Stimulated activated CD8-positive, alpha-beta memory T cell treated with anti-CD3 and anti-CD28 coated beads, Interleukin-4, amount 100 ng/mL, for 24 hours (primary cell): ENCODE measurements at places on chromosomes 7 and 10.

- DNase-seq: no peak
These were observed 299.6 kb upstream of the SP4 start for GRCh38 chr7:21128062-21128817.

DNA sequence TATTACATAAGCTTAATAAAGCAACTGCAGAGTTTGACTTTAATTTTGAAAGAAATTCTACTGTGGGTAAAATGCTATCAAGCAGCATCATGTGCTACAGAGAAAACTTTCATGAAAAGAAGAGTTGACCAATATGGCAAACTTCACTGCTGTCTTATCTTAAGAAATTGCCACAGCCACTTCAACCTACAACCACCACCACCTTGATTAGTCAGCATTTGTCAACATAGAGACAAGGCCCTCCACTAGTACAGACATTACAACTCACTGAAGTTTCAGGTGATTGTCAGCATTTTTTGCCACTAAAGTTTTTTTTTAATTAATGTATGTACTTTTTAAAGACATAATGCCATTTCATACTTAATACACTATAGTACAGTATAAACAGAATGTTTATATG lies 350.3 kb downstream of the HPSE2 start:
- DNase-seq: no peak

DNA sequence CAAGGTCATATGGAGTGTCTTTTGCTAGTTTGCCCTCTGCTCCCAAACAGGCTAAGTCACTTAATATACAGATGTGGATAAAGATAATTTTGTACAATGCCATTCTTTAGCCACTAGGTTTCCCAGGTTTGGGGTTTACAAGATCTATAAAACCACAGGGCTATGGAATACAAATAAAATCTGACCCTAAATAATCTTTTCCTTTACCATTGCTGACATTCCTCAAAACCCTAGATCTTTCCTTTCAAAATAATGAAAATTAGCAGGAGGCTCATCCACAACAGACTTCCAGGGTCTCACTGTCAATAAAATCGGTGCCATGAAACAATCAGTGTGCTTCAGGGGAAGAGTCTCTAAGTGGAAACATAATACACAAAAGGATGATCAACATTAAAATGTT lies 148.4 kb downstream of the CPEB3 start:
- DNase-seq: no peak

- no peak for DNase-seq
These were observed 132.7 kb upstream of the KCNMA1 start for GRCh38 chr10:77770081-77770867.

DNA sequence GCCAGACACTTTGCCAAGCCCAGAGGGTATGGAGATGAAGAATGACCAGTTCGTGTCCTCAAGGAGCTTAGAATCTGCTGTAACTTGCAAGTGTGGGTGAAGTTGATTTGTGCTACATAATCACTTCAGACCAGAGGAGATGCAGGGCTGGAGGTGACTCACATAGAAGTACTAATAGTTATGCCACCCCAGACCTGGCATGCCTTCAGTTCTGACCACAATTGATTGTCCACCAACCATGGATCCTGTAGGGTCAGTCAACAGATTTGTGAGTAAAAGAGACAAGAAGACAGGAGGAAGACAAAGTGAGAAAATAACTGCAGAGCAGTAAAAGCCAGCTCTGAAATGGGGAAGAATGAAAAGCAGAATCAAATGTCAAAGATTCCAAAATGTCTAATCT lies 51.2 kb upstream of the BMPER start:
- no peak for DNase-seq

DNA sequence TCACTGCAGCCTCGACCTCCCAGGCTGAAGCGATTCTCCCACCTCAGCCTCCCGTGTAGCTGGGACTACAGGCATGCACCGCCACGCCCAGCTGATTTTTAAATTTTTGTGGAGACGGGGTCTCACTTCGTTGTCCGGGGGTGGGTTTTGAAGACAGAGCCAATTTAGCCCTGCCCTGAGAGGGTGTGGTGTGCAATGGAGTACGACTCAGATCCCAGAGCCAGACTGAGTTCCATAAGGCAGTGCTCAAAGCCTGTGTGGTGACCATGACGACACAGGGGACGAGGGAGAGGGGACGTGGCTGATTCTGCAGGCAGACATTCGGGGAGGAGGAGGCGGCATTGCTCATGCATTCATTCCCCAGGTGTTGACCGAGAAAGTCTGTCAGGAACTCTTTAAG lies 72.1 kb downstream of the ZMIZ1 start:
- DNase-seq: no peak

DNA sequence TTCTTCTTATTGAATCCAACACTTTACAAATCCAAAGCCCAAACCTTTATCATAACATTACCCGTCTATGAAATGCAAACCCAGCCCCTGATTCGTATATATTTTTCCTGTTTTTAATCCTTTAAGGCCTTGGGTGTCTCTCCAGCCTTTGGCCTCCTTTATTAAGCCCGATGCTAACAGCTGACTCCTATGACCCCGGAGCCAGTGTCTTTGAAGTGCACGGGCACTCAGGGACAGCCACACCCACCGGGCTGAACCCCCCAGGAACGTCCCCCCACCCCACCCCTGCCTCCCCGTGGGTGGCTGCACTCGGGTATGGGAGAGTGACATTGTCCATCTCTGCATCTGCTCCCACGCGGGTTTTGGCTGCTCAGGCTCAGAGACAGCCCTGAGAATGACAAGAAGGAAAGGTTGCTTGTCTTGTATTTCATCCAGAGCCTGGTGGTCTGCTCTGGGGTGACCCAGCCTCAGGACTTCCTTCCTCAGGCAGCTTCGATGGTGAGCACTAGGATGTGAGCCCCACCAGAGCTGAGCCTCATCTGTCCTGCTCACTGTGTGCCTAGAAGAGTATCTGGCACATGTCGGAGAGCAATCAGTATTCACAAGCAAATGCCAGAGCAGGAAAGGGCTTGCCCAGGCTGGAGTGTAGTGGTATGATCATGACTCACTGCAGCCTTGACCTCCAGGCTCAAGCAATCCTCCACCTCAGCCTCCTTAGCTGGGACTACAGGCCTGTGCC lies 210.4 kb downstream of the SKIDA1 start:
- no peak for DNase-seq
